ENCODE measurements at places on chromosomes 11 and 22.

GRCh38 chr11:77072851-77073327 is 6.1 kb downstream of the CAPN5 start:
- no peak for DNase-seq

DNA sequence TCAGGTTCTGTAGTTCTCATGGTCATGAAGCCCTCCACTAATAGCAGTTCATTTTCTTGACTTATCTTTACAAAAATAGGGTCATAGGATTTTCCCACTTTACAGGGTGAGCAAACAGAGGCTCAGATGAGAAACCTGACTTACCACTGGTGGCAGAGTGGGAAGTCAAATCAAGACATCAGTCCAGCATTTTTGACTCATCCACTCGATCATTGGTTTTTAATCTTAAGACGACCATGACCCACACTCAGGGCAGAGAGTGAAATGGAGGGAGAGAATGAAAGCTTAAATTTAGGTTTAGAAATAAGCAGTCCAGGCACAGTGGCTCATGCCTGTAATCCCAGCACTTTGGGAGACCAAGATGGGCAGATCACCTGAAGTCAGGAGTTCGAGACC is 42.1 kb downstream of the RTL6 start:
- no peak for DNase-seq

DNA sequence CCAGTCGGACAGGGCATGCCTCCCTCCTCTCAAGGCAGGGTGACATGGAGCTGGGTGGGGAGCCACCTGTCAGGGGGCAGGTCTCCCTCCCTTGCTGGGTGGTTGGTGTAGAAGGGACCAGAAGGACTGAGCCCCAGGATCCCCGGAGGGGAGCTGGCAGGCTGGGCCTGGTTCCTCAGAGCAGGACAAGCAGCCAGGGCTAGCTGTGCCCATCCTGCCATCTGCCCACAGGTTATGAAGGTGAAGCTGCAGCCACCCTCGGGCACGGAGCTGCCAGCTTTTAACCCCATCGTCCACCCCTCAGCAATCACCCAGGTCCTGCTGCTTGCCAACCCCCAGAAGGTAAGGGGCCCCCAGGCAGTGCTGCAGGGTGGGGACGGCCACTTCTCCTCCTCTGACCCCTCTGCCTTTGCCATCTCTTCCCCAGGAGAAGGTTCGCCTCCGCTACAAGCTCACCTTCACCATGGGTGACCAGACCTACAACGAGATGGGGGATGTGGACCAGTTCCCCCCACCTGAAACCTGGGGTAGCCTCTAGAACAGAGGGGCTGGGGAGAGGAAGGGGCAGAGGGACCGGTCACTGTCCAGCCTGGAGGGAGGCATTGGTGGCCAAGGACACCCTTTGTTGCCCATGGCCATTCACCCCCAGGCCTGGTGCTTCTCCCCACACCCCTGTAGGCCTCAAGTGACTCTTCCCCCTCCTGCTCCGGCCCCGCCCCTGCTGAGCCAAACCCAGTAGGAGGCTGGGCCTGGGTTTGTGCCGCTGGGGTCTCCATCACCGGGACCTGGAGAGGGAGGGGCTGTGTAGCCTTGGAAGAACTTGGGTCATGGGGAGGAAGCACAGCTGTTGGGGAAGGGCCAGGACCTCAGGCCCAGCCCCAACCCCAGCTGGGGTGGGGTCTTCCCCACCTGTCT is 7.0 kb upstream of the SH3BP1 start:
- DNase-seq, result no peak

GRCh38 chr22:49380095-49380827 is 447.4 kb downstream of the BRD1 start:
- DNase-seq, result no peak

DNA sequence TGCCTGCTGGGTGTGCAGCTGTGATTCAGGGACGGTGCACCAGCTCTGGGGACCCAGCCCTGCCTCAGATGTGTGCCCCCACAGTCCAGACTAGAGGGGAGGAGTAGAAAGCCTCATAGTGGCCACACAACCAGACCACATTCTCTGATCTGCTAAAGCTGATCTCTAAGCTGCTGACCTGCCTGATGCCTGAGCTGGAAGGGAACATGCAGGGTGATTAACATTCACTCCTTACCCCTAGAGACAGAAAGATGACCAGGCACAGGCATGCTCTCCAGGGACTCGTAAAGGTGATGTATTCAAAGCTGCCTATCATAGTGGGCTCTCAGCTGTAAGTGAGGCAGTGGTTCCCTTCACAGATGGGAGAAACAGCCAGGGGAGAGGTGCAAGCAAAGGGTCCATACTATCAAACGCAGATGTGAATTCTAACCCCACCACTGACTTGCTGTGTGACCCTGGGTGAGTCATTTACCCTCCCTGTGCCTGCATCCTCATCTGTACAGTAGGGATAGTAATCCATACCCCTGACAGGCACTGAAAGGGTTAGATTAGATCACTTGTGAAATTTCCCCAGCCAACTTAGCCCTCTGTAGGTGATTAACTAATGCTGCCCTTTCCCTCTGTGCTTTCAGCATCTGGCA is 29.0 kb upstream of the LRRC32 start:
- no peak for DNase-seq

- DNase-seq, result no peak
Measured at GRCh38 chr11:2202071-2202899, 30.7 kb upstream of the TH start.

DNA sequence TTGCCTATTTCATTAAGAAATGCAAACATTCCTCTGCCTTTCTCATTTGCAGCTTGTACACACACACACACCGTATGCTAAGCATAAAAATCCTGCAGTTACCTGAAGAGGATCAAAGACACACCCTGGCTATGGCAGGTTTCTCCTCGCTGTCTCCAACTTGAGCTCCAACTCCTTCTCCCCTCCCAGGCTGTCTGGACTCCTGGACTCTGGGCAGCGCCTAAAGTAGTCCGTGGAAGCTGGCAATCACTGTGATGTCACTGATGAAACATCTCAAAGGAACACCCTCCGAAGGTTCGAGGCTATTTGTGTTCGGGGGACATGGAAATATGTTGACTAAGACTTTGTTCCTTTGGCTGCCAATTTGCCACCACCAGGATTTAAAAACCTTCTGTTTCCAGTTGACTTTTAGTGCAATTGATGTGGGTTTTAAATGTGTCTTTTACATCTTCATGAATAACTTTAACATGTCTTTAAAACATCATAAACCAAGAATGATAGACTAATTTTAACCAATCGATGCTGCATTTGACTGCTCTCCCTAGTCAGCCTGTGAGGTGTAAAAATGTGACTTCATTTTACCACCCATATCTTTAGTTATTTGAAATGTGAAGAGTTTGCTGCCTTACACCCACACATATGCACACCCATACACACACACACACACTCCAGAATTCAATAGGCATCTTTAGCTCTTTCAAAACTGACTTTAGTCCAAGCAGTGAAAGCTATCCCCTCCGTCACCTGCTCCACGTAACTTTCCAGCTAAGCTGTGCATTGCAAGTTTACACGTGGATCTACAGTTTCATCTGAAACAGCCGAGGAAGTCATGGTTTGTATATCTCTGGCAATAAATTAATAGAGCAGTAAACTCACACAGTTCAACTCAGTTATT is at the start of gene SLN:
SLN (minus strand) TSS at position 196 of the 895 bp plus-strand sequence.
- DNase-seq, result no peak

DNA sequence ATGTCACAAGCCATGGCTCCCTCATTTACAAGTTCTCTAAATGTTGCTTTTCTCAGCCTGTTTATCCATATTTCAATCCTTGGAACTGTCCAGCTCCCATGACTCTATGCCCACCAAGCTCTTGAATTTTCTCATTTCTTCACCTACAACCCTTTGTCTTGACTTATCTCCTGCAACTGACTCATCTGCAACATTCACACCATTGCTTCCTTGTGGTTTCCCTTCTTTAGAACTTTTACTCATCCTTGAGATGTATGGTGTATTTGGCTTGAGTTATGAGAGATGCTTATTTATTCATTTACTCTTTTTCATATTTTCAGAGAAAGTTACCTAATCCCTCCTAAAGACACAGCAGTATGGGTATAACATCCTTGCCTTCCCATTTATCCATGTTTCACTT is 18.8 kb downstream of the TRIM34 start:
- DNase-seq, result no peak

DNA sequence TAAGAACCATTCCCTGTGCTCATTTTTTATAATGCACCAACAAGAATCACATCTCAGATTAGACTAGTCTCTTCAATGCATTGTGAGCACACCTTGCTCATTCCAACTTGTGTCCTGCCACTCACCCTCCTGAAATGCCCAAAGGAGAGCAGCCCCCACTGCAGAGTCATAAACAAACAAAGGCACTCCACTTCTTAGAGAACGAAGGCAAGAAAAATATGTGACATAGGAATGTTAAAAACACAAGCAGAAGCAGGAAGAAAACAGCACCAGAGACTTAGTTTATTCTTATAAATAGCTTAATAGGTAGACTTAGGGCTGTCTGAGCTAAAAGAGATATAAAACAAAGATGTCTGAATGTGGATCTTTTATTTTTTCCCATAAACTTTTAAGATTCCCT is 57.2 kb downstream of the GUCY1A2 start:
- DNase-seq, result no peak

- DNase-seq, result no peak
Measured at GRCh38 chr11:23959462-23959861, 537.4 kb upstream of the LUZP2 start.

GRCh38 chr11:64080390-64080789 is 44.7 kb downstream of the FLRT1 start:
- no peak for DNase-seq

DNA sequence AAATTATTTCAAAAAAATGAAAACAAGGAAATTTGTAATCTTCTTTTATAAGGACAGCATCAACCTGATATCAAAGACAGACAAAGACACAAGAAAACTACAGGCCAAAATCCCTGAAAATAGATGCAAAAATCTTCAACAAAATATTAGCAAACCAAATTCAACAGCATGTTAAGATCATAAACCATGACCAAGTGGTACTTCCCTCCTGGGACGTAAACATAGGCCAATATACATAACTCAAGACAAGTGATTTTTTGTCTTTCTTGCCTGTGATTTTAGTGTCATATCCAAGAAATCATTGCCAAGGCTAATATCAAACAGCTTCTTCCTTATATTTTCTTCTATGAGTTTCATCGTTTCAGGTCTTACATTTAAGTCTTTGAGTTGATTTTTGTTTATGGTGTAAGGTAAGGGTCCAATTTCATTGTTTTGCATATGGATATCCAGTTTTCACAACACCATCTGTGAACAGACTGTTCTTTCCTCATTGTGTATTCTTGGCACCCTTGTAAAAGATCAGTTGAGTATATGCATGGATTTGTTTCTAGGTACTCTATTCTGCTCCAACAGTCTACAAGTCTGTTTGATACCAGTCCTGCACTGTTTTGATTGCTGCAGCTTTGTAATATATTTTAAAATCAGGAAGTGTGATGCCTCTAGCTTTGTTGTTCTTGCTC is 50.0 kb downstream of the SBF2 start:
- DNase-seq, result no peak

- no peak for DNase-seq
Measured at GRCh38 chr22:35186492-35186891, 70.8 kb upstream of the HMGXB4 start.

GRCh38 chr11:614021-614622 is 1.6 kb downstream of the IRF7 start:
- DNase-seq, result no peak

DNA sequence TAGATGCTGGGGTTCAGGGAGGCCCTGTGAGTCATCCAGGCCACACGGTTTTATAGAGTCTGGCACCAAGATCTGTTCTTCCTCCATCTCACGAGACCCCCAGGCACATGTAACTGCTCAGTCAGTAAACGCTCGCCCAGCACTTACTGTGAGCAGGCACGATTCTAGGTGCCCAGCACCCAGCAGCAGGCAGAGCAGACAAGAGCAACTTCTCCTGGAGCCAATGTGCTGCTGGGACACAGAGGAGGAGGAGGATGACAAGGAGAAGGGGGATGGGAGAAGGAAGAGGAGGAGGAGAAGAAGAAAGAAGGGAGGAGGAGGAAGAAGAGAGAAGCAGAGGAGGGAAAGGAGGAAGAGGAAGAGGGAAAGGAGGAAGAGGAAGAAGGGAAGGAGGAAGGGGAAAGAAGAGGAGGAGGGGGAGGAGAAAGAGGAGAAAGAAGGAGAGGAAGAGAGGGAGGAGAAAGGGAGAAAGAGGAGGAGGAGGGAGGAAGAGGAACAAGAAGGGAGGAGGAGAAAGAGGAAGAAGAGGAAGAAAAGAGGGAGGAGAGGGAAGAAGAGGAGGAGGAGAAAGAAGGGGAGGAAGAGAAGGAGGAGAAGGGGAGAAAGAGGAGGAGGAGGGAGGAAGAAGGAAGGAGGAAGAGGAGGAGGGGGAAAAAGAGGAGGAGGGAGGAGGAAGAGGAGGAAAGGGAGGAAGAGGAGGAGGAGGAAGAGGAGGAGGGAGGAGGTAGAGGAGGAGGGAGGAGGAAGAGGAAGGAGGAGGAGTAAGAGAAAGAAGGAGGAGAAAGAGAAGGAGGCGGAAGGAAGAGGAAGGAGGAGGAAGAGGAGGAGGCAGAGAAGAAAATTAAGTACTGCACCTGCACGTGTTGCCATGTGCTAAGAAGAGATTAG is 77.6 kb upstream of the RTL6 start:
- no peak for DNase-seq

DNA sequence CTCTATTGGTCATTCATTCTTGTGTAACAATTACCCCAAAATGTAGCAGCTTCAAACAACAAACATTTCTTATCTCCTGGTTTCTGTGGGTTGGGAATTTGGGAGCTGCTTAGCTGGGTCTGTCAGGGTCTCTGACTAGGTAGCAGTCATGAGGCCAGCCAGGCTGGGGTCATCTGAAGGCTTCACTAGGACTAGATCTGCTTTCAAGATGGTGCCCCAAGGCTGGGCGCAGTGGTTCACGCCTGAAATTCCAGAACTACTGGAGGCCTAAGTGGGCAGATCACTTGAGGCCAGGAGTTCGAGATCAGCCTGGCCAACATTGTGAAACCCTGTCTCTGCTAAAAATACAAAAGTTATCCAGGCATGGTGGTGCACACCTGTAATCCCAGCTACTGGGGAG is 13.1 kb upstream of the SPDYC start:
- no peak for DNase-seq

DNA sequence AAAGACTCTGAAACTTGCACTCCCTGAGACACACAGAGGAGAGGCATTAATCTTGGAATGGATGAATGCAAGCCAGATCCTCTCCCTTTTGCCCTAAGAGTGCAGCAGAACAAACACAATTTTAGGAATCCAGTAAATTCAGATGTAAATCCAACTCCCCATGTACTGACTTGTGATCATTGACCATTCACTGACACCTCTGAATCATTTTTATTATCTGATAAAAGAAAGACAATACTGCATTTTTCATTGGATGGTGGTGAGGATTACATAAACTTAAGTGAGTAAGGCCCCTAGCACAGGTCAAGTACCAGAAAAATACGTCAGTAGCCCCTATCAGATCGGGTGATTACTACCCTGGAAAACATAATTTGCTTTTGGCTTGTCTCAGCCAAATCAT is 782.9 kb upstream of the API5 start:
- no peak for DNase-seq

GRCh38 chr11:33663121-33663520 is 37.5 kb downstream of the C11orf91 start:
- no peak for DNase-seq
